ENCODE measurements at places on chromosomes 7 and 10.

DNA sequence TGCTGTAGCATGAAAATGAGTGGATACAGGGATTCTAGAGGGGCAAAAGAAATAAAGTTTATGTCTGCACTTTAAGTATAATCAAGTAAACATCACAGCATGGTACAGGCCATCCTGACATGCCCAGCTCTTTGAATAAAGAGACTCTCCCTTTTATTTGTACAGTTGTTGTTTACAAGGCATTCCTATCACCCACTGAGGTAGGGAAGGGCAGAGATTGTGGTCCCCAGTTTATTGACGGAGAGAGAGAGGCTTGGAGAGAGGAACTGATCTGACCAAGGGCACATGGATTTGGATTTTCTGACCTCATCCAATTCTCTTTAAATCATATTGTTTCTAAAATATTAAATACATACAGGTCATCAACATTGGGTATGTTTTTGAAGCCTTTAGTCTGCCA lies 53.9 kb downstream of the TACC2 start:
- no peak for DNase-seq

DNA sequence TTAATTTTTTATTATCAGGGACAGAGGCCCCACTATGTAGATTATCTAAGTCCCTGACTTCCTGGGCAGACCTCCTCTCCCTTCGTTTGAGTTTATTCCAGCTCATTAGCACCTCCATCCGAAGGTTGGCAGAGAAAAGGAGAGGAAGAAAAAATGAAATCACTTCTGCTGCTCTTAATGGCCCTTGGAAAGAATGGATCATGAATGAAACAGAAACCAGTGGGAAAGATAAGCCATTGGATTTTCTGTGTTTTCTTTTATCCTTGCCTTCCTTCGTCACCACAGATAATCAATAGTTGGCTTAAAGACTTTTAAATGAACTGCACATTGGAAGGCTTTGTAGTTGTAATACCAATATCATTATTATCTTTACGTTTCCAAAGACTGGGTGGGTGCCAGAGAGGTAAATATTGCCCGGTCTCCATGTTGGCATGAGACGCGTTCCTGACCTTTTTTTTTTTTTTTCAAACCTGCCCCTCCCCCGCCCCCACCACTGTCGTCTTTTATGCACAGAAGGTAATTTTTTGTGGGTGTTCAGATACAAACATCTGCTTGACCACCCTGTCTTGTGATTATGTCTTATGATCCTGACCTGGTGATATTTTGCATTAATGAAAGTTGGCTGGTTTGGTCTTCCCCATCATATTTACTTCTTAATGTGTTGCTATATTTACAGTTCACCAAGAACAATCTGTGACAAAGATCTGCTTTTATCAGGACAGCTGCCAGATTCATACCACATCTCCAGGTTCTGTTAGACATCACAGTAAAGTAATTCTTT lies 116.8 kb downstream of the ARID5B start:
- DNase-seq, result no peak

DNA sequence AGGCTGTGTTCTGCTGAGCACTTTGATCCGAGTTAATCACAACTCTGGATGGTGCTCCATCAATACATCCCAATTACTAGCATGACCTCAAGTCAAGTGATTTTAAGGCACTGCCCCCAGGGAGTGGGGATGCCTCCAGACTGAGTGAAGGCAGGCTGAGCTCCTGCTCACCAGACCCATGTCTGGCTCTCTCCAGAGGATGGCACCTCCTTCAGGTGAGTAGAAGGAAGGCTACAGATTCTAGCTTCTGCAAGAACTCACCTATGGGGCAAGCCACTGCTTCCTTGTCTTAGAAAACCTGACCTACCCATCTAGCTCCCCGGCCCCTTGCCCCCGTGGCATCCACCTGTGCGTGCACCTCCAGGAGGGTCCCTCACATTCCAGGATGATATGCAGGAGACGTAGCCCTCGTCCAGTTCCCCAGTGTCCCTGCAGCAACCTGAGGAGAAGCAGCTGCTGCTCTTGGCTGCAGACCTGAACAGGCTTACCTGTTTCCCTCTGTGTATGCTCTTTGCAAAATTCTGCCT lies 390.3 kb downstream of the GRID1 start:
- no peak for DNase-seq

- no peak for DNase-seq
These were observed 5.9 kb upstream of the LGI1 start for GRCh38 chr10:93751832-93752231.

GRCh38 chr7:7917593-7917992 lies 51.0 kb upstream of the GLCCI1 start:
- no peak for DNase-seq

GRCh38 chr7:128120116-128120515 lies 88.9 kb upstream of the LRRC4 start:
- DNase-seq, result no peak

GRCh38 chr7:85749696-85750453 lies 563.0 kb upstream of the SEMA3D start:
- DNase-seq, result no peak

- no peak for DNase-seq
These were observed 21.3 kb upstream of the EFCAB10 start for GRCh38 chr7:105602325-105603305.

- DNase-seq, result no peak
These were observed 111.7 kb upstream of the GJD4 start for GRCh38 chr10:35493196-35494118.

DNA sequence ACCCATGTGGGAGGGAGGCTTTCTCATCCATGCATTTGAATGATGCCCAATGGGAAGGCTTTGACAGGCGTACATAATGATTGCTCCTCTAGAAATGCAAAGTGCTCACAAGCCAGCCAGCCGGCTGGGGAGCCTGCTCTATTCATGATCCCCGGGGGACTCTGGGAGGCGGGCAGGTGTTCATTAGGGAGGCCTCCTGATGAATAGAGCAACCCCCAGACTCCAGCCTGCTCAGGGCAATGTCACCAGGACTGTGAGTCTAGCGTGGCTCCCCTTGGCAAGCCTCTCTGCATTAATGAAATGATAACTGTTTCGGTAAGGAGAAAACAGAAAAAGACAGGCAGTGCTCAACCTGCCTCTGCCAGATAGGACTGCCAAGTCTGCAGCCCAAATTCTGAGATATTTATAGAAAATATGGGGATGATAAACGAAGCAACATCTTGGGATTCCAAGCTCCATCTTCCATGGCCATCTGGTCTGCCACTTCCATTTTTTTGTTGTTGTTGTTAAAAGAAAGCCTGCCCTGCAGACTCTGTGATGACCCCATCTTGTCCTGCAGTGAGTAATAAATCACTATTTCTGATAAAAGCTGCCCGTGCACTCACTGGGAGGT lies 236.4 kb downstream of the PRPF18 start:
- peak; percentile 60 for DNase-seq

GRCh38 chr7:36044101-36044892 lies 108.8 kb upstream of the EEPD1 start:
- DNase-seq, result no peak

DNA sequence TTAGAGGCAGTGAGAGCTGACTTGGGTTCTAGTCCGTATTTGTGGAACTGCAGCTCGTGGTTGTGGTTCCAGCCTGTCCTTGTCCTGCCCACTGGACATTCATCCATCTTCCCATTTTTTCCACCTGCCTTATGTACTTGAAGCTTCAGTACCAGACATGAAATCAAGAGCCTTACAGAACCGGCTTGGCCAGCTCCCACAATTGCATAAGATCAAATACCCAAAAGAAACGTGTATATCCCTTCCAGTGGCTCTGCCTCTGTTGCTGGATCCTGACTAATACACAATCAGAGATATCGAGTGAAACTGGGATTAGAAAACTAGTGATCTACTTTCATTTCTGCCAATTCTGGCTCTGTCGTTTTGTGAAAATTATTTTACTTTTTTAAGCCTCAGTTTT lies 23.8 kb upstream of the LIPA start:
- DNase-seq, result no peak

GRCh38 chr7:155009570-155010157 lies 6.7 kb upstream of the PAXIP1 start:
- no peak for DNase-seq

GRCh38 chr10:84456126-84456525 lies 127.7 kb downstream of the CCSER2 start:
- no peak for DNase-seq

DNA sequence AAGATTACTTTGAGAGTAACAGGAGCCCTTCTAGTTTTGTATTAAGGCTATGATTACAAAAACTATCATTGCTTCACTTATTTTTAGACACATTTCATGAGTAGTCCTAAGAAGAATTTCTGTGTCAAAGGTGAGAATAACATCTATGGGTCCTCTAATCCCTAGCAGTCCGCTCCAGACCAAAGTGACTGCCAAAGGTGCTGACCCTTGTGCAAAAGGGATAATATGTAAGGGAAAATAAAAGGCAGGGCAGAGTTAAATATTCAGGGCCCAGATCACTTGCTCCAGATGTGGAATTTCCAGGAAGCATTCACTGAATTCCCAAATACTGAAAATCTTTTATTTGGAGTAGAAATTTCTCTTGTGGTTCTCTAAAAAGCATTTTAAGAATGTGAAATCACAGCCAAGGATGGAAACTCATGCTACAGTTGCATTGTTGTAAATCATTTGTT lies 29.3 kb downstream of the RHOBTB1 start:
- DNase-seq, result no peak

DNA sequence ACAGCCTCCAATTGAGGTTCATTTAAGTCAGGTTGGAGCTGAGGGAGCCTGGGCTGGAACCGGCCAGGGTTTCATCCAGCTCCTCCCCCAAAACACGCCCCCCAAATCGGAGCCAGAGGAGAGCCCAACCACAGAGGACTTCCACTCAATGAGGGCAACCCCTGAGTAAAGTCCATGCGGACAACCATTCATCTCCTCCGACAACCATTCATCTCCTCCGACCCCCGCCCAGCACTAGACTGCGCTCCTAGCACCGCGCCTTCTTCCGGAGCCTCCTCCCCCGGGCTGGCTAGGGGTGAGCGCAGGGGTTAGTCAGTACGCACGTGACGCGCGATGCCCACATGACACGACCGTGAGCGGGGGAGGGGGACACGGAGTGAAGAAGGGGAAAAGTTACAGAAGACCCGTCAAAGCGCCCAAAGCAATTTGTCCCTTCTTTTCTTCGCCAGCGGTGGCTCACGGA lies 1.4 kb downstream of the MAGI2 start:
- peak; percentile 19 for DNase-seq

- no peak for DNase-seq
These were observed 26.0 kb upstream of the NKX6-2 start for GRCh38 chr10:132811891-132812481.

- no peak for DNase-seq
These were observed 42.1 kb downstream of the WBP1L start for GRCh38 chr10:102785818-102786217.

DNA sequence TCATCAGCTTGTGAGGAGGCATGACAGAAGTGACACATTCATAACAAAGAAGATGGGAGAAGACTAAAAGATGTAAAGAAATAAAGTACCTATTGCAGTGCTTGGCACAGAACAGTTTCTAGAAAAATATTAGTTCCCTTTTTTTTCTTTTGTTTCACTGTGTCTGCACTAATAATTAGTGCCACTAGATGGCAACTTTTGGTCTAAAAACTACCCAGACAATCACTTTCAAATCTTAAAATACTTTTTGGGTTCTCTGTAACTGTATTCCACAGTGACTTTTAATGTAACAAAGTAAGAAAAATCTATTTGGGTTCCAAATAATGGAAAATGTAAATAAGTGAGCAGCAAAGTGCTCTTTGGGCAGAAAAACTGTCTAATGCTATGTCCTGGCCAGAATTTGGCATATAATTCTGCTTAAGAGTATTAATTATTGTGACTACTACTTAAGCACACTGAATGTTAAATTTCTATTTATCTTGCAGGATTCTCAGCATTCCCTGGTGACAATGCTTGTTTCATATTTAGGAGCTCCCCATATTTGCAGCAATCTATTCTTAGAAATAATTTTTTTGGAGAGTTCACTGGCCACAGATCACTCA lies 134.8 kb upstream of the KIF5B start:
- DNase-seq, result no peak
